ENCODE measurements at places on chromosomes 7 and 10.

- DNase-seq: peak; percentile 92
These were observed 121.2 kb downstream of the EMX2 start for GRCh38 chr10:117663750-117664149.

DNA sequence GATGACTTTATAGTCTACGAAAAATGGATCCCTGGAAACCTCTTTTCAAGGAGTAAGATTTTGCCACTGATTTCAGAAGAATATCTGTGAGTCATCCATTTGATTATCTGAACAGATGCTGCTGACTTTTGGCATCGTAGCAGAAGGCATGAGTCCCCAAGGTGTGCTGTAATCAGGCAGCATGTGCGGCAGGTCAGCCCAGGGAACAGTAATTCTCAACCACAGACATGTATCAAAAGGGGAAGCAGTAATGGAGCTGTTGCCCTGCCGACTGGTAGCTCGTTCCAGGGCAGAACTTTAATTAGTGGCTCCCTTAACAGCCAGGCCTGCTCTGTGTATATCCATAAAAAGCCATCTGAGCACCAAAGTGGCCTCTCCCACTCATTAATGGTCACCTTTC, 5.7 kb upstream of the VWC2 start:
- no peak for DNase-seq

- no peak for DNase-seq
These were observed 39.4 kb downstream of the MGAM2 start for GRCh38 chr7:142150869-142151268.

- no peak for DNase-seq
These were observed 152.6 kb upstream of the KLF14 start for GRCh38 chr7:130886438-130887135.

- peak; percentile 95 for DNase-seq
These were observed 30.4 kb downstream of the PDLIM1 start for GRCh38 chr10:95260397-95260881.

DNA sequence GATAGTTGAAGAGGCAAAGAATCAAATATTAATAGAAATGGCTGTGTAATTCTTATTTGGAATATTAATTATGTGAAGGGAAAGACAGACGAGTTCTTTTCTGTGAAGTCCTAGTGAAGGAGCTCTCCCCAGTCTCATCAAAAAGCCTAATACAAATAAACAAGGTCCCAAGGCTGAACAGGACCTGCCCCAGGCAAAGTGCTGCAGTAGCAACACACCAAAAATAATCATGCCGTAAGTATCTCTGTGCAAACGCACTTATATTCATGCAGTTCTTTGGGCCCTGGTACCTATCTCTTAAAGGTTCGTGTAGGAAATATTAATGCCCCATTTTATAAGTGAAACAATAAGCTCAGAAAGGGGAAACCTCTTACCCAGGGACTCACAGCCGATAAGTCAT, 12.2 kb upstream of the CHST15 start:
- no peak for DNase-seq

DNA sequence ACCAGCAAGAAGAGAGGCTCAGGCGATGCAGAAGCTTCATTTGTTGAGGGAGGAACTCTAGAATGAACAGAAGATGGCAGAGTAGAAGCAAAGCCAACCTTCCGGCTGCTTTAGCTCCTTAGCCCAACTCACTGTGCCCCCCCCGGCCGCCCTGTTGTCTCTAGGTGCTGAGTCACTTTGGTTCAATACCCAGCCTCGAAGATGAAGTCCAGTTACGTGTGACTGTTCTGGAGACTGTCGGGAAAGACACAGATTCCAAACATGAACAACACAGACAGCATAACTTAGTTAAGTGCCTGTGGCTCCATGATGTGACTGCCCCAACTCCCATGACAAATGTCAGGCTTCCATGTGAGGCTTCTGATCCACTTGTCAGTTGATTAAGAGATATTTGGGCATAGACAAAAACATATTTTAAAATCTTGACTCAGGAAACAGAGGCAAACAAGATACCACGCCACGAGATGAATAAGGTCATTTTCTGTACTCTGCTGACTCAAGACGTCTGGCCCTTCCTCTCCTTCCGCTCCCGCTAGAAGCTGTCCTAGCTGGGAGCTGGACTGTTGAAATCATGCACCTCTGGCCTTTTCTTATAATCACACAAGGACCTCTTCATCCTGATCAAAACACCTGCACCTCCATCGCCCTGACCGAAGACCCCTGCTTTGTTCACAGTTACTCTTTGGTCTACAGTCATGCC, 199.3 kb downstream of the FRMD4A start:
- no peak for DNase-seq

DNA sequence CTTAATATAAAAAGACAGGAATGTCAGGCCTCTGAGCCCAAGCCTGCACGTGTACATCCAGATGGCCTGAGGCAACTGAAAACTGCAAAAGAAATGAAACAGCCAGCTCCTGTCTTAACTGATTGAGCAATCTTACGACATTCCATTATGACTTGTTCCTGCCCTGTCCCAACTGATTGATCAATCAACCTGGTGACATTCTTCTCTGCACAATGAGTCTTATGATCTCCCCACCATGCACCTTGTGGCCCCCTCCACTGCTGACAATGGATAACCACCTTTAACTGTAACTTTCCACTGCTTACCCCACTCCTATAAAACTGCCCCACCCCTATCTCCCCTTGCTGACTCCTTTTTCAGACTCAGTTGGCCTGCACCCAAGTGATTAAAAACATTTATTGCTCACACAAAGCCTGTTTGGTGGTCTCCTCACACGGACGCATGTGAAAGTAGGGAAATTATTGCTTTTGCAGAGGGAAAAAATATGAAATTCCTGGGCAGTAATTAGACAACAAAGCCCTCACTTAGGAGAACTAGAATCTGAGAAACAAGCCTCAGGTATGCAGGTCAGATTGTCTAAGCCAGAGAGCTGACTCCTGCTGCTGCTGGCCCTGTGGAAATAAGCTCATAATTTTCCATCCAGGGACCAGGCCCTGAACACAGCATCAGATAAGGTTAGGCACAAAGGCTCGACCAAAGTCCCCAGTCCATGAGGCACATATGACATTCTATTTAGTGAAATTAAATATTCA, 5.3 kb downstream of the CYP3A7 start:
- no peak for DNase-seq

- no peak for DNase-seq
These were observed 3.0 kb upstream of the ASB15 start for GRCh38 chr7:123598657-123599056.

- DNase-seq: peak; percentile 65
These were observed 72.1 kb downstream of the ZMIZ1 start for GRCh38 chr10:79140855-79141254.

DNA sequence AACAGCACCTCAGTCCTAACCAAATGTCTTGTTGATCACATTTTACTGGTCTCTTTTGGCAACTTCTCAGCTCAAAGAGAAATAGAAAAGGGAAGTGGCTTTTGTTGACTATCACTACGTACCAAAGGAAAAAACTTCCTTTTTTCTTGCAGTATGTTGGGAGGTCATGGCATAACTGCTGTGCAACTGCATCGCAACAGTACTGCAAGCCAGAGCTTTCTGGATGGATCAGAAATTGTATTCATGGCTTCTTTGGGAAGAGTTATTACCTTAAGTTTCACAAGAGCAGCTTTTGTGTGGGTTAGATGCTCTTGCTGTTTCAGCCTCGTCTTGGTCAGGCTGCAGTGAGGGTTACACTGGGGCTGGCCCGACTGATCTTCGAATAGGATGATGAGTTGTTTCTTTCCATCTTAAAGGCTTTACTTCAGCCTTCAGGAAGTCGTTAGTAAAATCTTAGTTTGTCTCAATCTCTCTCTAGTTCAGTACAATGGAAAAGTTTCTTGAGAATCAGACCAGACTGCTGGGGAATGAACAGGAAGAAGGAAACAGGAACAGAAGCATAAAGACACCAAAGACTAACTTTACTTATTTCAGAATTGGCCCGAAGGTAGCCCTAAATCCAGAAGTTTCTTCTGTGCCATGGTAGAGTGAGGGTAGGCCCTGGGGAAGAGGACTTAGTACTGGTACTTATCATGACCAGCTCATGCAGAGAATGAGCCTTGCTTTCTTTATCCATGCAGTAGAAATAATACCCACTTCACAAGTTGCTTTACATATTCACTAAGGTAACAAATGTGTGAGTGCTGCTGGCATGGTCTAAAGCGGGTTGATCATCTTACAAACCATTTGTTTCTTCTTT, 153.6 kb downstream of the CELF2 start:
- DNase-seq: no peak

- DNase-seq: no peak
These were observed 611.6 kb upstream of the FZD8 start for GRCh38 chr10:36253731-36254130.

DNA sequence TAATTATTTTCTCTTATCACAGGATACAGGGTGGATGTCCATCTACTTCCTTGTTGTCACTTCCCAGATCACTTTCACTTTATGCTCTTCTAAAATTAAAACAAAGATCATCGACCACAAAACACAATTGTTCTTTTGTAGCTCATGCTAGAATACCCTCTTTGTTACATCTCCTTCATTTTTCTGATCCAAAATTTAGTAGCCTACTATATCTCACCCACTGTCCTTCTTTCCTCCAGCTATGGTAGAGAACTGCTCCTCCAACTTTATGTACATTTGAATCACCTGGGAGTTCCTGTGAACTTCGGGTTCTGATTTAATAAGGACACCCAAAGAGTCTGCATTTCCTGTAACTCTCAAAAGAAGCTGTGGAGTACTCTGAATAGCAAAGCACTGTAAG, 1.2 kb upstream of the AHR start:
- no peak for DNase-seq

GRCh38 chr7:110484356-110484755, 606.6 kb upstream of the LRRN3 start:
- DNase-seq: no peak

DNA sequence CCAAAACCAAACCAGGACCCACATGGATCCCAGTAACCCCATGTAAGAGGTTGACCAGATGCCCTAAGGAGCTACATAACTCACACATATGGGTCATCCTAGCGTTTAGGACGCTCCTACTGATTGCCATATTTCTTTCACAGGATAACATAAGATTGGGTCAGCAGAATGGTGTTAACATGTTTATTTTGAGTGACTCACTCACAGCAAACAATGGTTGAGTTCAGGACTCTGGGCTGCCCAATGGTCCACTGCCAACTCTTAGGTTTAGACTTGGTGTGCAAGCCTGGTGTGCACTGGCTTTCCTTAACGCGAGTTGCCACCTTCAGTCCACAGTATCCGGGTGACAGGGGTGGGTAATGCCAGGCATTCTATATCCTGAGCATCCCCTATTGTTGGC, 211.5 kb downstream of the GPAM start:
- DNase-seq: no peak

DNA sequence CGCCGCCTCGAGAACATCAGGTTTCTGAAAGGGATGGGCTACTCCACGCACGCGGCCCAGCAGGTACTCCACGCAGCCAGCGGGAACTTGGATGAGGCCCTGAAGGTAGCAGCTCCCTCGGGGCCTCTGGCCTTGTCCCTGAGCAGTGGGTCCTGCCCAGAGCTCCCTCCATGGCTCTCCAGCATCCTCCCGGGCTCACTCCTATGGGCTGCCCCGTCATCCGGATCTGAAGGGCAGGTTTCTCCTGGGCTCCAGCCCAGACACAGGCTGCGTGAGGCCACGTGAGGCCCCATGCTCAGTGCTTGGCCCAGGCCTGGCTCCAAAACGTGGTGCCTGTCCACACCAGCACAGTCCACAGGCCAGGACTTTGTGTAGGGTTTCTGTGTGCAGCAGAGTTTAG, 32.5 kb downstream of the NUB1 start:
- no peak for DNase-seq

DNA sequence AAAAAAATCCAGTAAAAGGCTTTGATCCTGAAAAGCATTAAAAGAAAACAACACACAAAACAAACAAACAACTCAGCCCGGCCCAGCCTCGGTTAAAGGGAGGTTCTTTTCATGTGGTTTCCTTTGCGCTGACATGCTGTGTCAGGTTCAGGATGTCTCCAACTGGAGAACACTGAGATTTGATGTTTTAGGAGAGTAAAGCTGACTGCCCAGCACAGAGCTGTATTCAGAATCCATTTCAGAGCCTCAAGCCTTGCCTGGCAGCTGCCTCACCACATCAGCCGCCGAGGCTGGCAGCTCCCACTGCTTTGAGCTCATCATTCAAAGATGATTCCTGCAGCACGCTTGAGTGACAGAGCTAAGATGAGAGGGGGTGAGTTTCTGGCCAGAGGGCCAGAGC, 205.8 kb upstream of the LYZL1 start:
- DNase-seq: no peak

GRCh38 chr7:4714767-4715409, 32.8 kb downstream of the FOXK1 start:
- DNase-seq: no peak

DNA sequence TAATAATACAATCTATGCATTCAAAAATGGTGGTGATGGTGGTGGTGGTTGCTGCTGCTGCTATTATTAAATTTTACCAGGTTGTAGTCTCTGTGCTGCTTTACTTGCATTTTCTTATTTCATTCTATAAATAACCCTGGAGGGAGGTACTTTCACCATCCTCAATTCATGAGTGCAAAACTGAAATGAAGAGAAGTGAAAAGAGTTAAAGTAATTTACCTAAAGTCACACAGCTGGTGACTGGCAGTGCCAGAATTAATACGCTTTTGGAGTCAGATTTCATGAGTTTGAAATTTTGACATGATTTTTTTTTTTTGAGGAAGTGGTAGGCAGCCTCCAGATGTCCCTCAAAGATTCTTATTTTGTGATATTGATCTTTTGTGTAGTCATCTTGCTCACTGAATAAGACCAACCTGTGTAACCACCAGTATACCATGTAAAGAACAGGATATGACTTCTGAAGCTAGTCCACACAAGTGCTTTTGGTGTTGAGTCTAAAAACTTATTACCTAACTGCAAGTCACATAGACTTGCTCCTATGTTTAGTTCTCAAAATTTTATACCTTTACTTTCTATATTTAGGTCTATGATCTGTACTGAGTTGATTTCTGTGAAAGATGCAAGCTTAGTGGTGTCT, 218.8 kb downstream of the ZWINT start:
- no peak for DNase-seq

DNA sequence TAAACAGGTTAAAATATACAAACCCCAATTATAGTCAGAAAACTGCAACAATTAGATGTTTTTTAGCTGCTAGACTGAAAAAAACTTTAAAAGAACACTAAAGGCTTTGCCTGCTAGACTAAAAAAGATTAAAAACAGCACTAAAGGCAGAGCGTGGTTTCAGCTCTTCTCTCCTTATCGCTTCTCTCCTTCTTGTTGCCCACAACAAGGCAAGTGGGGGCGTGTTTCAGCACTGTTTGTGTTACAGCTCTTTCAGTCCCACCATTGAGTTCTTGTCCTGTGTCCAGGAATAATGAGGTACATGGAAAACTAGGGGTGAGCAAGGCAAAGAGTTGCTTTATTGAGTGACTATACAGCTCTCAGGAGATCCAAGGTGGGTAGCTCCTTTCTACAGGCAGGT, 112.3 kb downstream of the HPSE2 start:
- no peak for DNase-seq

GRCh38 chr10:13457958-13458686, 70.7 kb downstream of the BEND7 start:
- no peak for DNase-seq

GRCh38 chr7:117619681-117620080, 139.9 kb downstream of the CFTR start:
- DNase-seq: no peak

Measured in fibroblast of skin of right biceps (primary cell).